ENCODE measurements at places on chromosomes 12 and 14.
A peak's percentile ranks its signal among the peaks of the same experiment; 100 is the strongest.

GRCh38 chr14:90535556-90536090 lies 138.8 kb downstream of the CALM1 start:
- DNase-seq: no peak

DNA sequence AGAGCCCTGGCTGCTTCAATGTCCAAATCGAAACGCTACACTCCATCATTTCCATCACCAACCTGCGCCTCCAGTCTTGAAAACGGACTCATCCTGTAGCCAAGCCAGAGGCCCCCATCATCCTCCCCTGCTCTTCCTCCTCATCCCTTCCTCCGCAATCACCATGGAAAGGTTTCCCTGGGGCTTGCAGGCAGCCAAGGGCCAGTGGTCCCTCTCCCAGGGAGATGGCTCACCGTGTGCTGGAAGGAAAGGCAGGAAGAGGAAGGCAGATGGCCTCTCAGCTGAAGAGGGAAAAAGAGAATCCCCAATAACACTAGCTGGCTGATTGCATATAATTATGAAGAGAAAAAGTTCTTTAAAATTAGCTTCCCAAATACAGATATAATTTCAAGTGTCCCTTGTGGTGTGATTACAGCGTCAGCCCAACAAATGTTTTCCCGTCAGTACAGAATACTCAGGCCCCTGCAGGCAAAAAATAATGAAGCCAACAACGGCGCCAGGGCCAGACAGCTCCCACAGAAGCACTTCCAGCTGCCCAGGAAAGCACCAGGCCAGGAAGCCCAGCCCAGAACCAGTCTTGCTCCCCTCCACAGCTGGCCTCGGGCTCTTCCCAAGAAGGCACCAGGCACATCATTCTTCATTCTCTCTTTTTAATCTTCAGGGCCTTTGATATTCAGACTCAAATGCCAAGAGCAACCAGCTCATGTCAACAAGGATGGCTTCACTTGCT lies 24.7 kb downstream of the ITPK1 start:
- no peak for DNase-seq

- no peak for DNase-seq
Measured at GRCh38 chr14:37623971-37624370, 28.5 kb downstream of the TTC6 start.

DNA sequence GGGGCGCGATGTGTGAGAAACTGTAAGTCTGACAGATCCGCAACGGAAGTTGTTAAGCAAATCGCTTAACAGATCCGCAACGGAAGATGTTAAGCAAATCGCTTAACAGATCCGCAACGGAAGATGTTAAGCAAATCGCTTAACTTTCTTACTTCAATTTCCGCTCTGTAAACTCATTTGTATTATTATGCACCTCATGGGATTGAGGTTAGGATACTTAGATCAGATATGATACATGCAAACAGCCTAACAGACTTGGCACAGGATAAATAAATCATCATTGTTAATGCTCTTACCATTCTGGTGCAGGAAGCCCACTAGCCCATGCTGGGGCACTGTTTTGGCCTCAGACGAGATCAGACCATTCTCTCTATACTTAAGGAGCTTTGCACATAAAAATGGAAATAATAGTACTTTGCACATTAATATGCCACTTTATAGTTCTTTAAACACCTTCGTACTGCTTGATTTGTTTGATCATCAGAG lies 399 bp downstream of the NCAPD2 start:
- DNase-seq: no peak

DNA sequence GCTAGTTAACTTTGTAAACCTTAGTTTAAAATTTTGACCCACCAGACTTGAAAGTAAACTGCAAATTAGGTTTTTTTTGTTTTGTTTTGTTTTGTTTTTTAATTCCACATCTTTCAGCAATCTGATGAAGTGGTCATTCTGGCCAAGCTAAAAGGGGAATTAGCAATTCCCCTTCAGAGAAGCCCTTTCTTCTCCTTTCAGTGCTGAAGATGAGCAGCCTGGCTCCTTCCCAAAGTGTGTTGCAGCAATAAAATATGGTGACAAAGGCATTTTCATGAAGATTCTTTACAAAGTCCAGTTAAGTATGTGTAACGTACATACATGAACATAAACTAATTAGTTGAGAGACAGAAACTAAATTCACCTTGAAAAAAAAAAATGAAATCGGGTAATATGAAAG lies 380.1 kb downstream of the NOVA1 start:
- DNase-seq: no peak

- DNase-seq: no peak
Measured at GRCh38 chr14:64801800-64802199, 77.9 kb downstream of the SPTB start.

DNA sequence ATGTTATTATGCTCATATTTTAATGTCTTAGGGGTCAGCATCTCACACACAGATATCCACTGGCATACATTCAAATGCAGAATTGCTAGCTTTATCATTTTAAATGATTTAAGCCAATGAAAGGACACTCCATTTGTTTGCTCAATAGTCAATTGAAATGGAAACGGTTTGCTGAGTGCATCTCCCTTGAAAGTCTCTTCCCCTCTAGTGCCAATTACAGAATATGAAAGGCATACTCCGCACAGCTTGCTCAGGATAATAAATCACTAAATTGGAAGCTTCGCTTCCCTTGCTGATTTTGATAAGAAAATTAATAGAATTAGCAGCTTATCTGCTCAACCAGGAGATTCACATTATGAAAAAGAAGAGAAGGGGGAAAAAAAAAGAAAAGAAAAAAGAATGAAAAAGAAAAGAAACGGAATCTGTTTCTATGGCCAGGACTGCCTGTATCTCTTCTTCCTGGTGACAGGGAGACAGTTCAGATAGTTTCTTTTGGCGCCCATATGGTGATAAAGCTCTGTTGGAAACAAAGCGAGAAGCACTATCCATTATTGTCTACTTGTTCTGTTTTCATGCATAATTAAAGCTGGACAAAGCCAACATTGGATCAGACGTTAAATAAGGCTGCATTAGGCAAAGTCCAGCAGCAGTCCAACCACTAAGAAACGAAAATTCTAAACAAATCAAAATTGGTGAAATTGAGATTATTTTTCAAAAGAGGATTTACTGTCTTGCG lies 225.0 kb downstream of the GXYLT1 start:
- no peak for DNase-seq

GRCh38 chr14:86015941-86016340 lies 486.0 kb downstream of the FLRT2 start:
- no peak for DNase-seq

- DNase-seq: peak; percentile 47
Measured at GRCh38 chr12:92539110-92539749, 163.6 kb upstream of the PLEKHG7 start.

DNA sequence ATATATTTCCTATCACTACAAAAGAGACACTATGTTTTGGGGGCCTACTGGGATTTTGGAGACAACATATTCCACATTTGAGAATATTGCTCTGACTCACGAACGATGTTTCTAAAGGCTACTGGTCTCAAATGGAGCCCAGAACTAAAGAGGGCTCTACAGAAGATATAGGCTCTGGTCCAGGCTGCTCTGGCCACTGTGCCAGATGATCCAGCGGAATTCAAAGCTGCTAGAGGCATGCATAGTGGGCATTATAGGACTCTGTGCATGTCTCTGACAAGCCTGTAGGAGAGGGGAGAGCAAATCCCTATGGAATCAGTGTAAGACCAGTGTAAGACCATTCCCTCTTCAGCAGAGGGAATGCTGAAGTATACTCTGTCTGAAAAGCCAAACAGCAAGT lies 4.1 kb downstream of the TAS2R30 start:
- DNase-seq: no peak

- DNase-seq: no peak
Measured at GRCh38 chr14:53285821-53286220, 132.7 kb upstream of the DDHD1 start.

DNA sequence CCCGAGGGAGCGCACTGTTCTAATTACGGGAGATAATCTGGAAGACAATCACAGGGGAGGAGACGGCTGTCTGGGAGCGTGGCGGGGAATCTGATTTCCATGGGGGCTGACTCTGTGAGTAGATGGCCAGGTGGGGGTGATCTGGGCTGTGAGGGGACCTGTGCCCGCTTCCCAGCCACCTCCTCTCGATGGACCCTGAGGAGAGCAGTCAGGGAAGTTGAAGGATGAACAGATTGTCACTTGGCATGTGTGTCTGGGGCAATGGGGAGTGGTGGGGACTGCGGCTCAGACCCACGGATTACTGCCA lies 22.6 kb downstream of the GALNT9 start:
- no peak for DNase-seq

- no peak for DNase-seq
Measured at GRCh38 chr12:18139989-18140596, 50.1 kb upstream of the RERGL start.

DNA sequence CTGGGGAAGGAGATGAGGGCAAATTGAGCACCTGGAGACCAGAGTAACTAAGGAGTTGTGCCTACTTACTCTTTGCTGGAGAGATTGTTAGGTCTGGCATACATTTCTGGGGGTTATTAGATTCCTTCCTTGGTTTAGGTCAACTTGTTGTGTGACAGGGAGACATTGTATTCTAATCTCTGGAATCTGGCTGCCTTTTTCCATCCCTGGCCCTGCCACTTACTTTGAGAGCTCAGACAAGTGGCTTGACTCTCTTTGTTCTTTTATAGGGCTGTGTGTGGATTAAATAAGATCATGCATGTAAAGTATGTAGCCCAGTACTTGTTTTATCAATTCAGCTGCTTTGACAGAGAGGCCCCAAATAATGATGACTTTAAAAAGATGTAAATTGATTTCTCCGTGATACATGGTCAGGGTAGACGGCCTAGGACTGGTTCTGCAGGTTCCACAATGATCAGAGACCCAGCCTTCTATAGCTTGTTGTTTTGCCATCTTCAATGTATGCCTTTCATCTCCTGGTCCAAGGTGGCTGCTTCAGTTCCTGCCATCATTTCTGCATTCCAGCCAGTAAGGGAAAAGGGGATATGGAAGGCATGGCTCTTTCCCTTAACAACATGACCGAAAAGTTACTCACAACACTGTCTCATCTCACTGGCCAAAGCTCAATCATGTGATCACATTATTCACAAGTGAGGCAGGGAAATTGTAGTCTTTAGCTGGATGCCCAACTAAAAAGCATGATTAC lies 72.6 kb downstream of the CHST11 start:
- no peak for DNase-seq

GRCh38 chr14:22448035-22448904 lies 140.8 kb downstream of the DAD1 start:
- DNase-seq: no peak

Data from activated CD8-positive, alpha-beta memory T cell treated with anti-CD3 and anti-CD28 coated beads, Interleukin-2, amount 10 ng/mL, durations not matched to agents 7 days and 5 days (primary cell).